ENCODE measurements at places on chromosomes 3 and 15. TPM values are rescaled to one million over a fixed set of nuclear protein-coding genes. Genes with fewer than 3 reads are reported as not detected.

Gene ZBTB47
- polyA plus RNA-seq, result 18.7 TPM

Gene ANKUB1
- polyA plus RNA-seq, result 0.17 TPM

Gene ADPRH
- 5.9 TPM for polyA plus RNA-seq

Gene SLC28A1
- polyA plus RNA-seq, result 9.4 TPM
